CD4-positive, alpha-beta T cell treated with Interleukin-15 for 1 hour (primary cell): ENCODE measurements at places on chromosomes 12 and 14.

GRCh38 chr12:8946733-8947132 is 2.7 kb downstream of the M6PR start:
- DNase-seq: no peak

GRCh38 chr12:30843211-30843610 is 83.3 kb upstream of the TSPAN11 start:
- DNase-seq: no peak

GRCh38 chr14:105466531-105467248 is 7.9 kb upstream of the CRIP2 start:
- no peak for DNase-seq

- DNase-seq: peak; percentile 58
Measured at GRCh38 chr14:89304972-89305703, 111.9 kb downstream of the FOXN3 start.

- DNase-seq: no peak
Measured at GRCh38 chr14:94805680-94806288, 35.9 kb upstream of the GSC start.

GRCh38 chr14:69582212-69582611 is 7.5 kb upstream of the CCDC177 start:
- no peak for DNase-seq

GRCh38 chr12:90281154-90281868 is 572.7 kb upstream of the ATP2B1 start:
- DNase-seq: no peak

DNA sequence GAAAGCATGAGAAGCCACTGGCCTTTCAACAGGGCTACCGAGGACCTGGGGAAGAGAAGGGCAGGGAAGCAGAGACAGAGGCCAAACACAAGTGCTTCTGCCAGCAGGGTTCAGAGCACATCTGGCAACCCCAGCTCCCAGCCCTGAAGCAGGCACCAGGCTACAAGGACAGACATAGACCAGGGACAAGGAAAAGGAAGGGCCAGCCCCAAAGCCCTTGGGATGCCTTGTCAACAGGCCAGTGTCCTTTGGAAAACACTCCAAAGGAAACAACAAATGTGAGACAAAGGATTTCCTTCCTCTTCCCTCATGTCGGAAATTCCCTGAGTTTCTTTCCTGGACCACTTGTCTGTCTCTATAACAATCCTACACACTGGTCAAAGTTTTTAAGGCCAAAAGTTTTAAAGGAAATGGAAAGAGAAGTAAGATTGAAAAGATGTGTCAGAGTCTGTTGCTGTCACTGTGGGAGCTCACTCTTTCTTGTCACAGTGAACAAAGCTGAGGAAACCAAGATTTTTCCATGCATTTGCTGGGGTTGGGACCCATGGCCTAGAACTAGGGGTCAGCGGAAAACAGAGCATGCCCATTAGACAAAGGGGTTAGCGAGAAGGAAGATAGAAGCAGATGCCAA is 59.4 kb downstream of the TTC9 start:
- no peak for DNase-seq

DNA sequence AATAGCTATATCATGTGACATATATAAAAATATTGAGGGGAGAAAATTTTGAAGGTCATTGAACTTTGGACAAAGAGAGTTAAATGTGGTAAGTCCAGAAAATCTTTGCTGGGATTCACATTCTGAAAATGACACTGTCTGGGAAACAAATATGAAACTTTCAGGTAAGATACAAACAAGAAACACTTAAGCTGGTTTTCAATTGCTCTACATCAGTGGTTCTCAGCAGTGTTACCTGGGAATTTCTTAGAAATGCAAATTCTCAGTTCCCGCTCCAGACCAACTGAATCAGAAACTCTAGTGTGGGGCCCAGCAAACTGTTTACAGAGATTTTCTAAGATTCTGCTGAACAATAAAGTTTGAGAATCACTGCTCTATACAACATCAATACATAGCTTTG is 3.6 kb upstream of the CDK17 start:
- DNase-seq: no peak

- DNase-seq: no peak
Measured at GRCh38 chr12:108254517-108255251, 84.4 kb downstream of the CMKLR1 start.

DNA sequence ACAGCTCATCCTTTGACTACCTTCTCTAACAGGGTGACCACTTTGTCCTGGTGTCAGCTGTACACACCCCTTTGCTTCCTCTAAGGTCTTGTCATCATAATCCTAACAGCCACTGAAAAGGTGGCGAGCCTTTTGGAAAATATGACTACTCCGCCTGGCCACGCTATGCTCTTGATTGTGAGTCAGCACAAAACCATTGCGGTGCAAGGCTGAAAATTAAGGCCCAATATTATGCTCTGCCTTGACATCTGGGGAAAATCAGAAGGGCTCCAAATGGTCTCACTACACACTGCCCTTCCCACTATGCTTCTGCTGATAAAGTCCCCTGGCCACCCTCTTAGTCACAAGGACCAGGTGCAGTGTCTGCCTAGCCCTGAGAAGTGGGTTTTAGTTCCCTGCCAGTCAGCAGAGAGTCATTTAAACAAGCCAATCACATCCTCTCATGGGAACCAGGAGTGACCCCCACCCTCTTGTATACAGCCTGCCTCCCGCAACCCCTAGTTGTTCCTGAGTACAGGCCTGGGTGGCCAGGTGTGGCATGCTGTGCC is 34.3 kb downstream of the FGD6 start:
- DNase-seq: no peak

DNA sequence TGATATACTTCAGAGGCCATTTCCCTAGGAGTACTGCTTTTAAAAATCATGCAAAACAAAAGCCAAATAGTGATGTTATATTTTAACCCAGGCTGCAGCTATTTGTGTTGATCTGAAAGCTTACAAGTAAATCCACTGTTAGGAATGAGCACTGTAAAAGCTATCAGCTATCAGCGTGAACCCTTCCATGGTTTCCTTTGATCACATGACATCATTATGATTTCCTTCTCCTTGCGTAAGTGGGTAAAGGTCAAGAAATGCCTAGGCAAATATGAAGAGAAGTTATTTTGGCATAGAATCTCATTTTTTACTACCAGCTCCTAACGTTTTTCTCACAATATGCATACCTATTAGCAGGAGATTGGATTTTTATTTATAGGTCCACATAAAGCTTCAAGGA is 48.6 kb upstream of the CATSPERB start:
- no peak for DNase-seq

DNA sequence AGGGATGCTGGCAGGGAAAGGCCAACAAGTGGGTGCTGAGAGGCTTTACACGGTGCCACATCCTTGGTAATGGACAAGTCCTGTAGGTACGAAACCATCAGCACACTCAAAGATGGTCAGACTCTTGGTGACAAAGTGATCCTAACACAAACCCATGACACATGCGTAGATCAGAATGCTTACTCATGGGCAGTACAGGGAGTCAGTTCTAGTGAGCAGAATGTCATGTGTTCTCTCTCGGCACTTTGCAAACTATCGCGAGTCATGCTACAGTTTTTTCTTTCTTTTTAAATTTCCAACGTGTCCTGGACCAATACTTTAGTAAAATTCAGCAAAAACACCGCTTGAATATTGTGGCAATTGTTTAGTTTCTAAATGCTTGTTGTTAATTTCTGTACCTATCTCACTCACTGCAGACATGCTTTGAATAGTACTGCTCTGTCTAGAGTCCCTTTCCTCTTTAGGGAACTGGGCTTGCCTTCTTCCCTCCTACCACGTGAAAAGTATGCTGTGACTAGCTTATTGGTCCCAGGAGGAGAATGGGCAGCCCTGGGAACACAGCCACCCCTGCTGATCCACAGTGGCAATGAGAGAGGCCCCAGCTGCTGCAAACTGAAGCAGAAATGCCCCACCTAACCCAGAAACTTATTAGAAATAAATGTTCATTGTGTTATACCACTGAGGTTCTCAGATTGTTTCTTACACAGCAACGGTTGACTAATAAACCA is 62.4 kb downstream of the UBR7 start:
- no peak for DNase-seq

DNA sequence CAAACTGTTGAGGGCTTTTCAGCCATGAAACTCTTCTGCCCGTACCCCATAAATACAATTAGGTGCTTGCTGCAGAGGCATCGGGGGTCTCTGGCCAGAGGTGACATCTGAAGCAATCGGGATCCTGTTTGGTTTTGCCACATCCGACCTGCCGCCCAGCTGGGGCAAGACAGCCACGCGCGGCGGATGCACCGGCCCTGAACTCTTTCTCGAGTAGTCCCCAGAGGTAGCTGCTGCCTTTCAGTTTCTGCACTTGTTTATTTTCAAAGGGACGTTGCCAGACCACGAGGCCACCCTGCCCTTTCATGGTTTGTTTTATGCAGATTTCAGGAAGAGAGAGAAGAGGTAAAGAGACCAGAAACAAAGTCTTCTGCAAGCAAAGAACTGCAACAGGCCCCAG is 10.6 kb upstream of the MLXIP start:
- DNase-seq: peak; percentile 59

DNA sequence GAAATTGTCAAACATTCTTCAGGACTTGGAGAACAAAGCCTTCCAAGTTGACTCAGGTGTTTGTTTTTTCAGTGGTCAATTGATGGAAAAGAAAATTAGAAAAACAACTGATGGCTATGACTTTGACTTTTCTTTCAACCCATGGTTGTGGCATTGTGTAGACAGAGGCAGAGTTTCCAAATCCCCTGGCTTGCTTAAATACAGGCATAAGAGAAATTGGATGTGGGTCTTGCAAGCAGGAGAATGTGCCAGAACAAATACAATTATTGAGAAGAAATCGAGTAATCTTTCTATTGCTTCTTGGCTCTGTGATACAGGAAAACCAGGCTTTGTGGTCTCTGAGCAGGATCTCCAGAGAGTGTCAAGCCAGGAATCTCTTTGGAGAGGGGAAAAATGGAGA is 40.9 kb upstream of the FRMD6 start:
- DNase-seq: no peak

GRCh38 chr12:68342966-68343365 is 10.8 kb upstream of the MDM1 start:
- no peak for DNase-seq

DNA sequence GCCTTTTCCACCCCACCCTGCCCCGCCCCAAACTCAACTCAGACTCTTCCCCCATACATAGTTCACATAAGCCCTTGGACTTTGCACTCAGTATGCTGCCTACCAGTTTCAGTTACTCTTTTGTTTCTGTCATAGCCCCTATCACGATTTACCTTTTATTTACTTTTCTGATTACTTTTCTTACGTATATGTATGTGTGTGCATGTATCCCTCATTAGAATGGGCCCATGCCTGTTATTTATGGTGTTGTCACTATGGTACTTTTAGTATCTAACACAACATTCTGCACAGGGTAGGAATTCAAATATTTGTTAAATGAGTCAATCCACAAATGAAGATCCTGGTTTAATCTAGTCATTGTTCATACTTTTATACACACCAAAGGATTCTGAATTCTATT is 16.5 kb upstream of the LUM start:
- no peak for DNase-seq

GRCh38 chr14:91289464-91289863 is 45.0 kb upstream of the GPR68 start:
- no peak for DNase-seq

DNA sequence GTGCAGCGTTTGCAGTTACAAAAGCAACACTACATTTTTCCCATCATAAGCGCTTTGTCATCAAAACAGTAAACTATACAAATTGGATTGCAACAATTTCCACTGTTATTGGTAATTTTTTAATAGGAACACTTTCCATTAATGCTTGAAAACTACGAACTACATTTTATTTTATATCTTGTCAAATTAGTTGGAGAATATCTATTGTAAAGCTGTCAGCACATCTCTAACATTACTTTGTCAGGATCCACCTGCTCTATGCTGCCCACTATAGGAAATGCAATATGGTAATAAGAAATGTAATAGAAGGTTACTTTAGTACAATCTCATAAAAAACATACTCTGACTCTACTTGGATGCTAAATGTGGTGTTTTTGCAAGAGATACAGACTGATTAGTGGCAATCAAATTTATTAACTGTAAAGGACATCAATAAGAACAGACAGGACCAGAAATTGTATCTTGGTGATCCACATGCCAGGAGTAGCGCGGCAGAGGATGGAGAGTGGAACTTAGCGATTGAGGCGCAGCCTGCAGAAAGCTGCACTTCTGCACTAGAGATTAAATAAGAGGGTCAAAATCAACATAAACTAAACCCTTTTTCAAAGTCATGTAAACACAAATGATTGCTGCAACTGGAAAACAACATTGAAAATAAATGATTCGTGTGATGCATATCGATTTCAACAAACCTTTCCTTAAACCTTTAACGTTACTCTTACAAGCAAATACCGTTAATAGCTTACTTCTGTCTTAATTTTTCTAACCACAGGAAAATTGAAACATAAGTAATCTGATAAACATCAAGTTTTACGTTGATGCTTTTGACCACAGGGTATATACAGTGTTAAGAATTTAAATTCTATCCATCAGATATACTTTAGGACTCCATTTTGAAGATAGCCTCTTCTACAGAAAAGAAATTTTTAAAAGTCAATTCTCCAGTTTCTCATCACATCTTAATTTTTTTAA is 3.6 kb upstream of the ARID2 start:
- DNase-seq: no peak

DNA sequence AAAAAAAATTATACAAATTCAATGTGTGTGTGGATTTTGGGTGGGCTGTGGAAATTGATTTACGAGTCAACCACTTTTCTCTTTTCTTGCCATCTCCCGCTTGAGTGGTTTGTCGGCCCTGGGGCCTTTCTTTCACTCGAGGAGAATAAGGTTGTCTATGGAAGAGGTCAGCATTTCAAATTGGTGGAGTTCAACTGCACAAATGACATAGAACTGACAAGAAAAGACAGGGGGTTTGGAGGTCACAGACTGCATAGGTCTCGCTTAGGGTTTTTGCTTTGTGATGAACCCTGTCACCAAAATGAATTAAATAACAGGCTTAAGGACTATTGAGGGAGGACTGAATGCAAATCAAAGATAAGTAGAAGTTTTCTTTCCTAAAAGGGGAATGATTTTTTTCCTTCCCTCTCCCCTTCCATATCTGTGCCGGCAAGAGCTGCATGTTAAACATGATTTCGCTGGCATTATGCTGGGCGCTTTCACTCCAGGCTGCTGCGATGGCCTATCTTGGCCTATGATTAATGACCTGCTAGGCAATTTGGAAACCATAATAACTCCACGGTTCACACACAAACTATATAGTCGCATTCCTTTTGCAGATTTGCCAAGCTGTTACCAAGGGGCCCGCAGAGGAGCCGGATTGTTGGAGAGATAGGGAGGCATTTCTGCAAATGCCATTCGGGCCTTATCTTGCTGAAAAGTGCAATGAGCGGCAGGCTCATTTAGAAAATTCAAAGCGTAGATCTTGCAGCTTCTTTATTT is 20.7 kb downstream of the ASCL1 start:
- no peak for DNase-seq

DNA sequence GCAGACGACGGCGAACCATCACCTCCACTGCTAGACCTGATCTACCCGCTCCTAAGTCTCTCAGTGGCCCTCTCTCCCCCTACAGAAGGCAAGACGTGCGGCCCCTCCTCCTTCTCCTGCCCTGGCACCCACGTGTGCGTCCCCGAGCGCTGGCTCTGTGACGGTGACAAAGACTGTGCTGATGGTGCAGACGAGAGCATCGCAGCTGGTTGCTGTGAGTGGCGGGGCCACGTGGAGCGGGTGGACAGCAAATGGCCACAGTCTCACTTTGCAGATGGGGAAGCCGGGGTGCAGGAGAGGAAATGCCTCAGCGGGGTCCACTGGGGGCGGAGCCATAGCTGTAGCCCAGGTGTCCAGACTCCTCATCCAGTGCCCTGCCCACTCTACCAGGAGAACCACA is 21.4 kb upstream of the NXPH4 start:
- no peak for DNase-seq

GRCh38 chr14:74835645-74836250 is 40.2 kb downstream of the PROX2 start:
- DNase-seq: no peak

- DNase-seq: no peak
Measured at GRCh38 chr12:53456654-53457366, 4.9 kb downstream of the PCBP2 start.
